Uterine smooth muscle cell (primary cell): ENCODE measurements at places on chromosomes 5 and 9. TPM values are rescaled to one million over a fixed set of nuclear protein-coding genes. Genes with fewer than 3 reads are reported as not detected.

FGD3 gene
- total RNA-seq = not detected in 2 replicates

CDO1 gene
- 3.4 and 9.5 TPM in 2 replicates for total RNA-seq

PCDHGC3 gene
- 39.6 and 44.7 TPM in 2 replicates for total RNA-seq

CRB2 gene
- total RNA-seq = not detected in 2 replicates

RALGPS1 gene
- 2.0 and 5.0 TPM in 2 replicates for total RNA-seq

NR5A1 gene
- total RNA-seq = not detected in 2 replicates

BHMT gene
- not detected in 2 replicates for total RNA-seq

AQP7 gene
- under 0.01 TPM in 1 of 2 replicates, not detected in the other for total RNA-seq

FOXD4L5 gene
- not detected in 2 replicates for total RNA-seq

CERCAM gene
- 57.0 and 125 TPM in 2 replicates for total RNA-seq

ARHGEF39 gene
- total RNA-seq = 0.87 and 4.4 TPM in 2 replicates

DNM1 gene
- total RNA-seq = 19.5 and 20.7 TPM in 2 replicates

PCDH1 gene
- 1.4 TPM in 2 replicates for total RNA-seq

MARVELD2 gene
- total RNA-seq = 0.44 and 0.75 TPM in 2 replicates

ITGA2 gene
- total RNA-seq = 40.7 and 122 TPM in 2 replicates

ACTBL2 gene
- total RNA-seq = 0.11 and 0.12 TPM in 2 replicates

DMRT3 gene
- not detected in 2 replicates for total RNA-seq

GNA14 gene
- under 0.01 and 0.12 TPM in 2 replicates for total RNA-seq

QRFP gene
- not detected in 2 replicates for total RNA-seq

ALDH7A1 gene
- total RNA-seq = 29.9 and 53.7 TPM in 2 replicates

RMI1 gene
- total RNA-seq = 7.4 and 13.1 TPM in 2 replicates

BSPRY gene
- total RNA-seq = not detected in 2 replicates

LHX6 gene
- under 0.01 TPM in 1 of 2 replicates, not detected in the other for total RNA-seq

DAB2IP gene
- total RNA-seq = 7.5 and 14.4 TPM in 2 replicates

RMRP gene
- 11,544 and 12,668 TPM in 2 replicates for total RNA-seq

STPG3 gene
- not detected in 2 replicates for total RNA-seq

LCP2 gene
- 0.25 TPM in 1 of 2 replicates, not detected in the other for total RNA-seq

PCDHB11 gene
- total RNA-seq = under 0.01 TPM in 1 of 2 replicates, not detected in the other

PDE6A gene
- total RNA-seq = not detected in 2 replicates

SMIM33 gene
- total RNA-seq = not detected in 2 replicates

ARL10 gene
- 12.5 and 13.7 TPM in 2 replicates for total RNA-seq

FAM200C gene
- 6.0 and 7.6 TPM in 2 replicates for total RNA-seq

LECT2 gene
- not detected in 2 replicates for total RNA-seq

CCDC152 gene
- 0.50 and 1.2 TPM in 2 replicates for total RNA-seq

FBXL7 gene
- 3.0 and 4.2 TPM in 2 replicates for total RNA-seq

CLIC3 gene
- total RNA-seq = 0.55 and 3.0 TPM in 2 replicates

EXOC3 gene
- total RNA-seq = 47.7 and 48.8 TPM in 2 replicates
